ENCODE measurements at places on chromosomes 6 and 20.

DNA sequence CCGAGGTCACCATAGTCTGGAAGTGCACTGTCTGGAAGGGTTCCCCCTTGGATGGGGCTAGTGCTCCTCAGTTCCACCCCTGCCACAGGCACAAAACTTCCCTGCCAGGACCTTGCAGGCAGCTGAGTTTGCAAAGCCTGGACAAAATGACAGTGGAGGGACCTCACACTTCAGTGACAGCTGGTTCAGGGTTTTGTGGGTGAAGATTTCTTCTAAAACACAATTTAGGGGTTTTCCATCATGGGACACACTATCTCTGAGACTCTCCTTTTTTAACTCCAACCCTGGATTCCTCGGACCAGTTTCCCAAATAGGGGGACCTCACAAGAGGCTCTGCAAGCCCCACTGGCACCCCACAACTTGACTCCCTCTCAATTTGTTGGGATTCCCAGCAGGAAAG is 33.6 kb upstream of the PREX1 start:
- DNase-seq = no peak

- peak; percentile 99 for DNase-seq
Observed at GRCh38 chr6:149887343-149887742, 10.6 kb downstream of the RAET1E start.

- no peak for DNase-seq
Observed at GRCh38 chr6:359261-360035, 32.1 kb upstream of the IRF4 start.

DNA sequence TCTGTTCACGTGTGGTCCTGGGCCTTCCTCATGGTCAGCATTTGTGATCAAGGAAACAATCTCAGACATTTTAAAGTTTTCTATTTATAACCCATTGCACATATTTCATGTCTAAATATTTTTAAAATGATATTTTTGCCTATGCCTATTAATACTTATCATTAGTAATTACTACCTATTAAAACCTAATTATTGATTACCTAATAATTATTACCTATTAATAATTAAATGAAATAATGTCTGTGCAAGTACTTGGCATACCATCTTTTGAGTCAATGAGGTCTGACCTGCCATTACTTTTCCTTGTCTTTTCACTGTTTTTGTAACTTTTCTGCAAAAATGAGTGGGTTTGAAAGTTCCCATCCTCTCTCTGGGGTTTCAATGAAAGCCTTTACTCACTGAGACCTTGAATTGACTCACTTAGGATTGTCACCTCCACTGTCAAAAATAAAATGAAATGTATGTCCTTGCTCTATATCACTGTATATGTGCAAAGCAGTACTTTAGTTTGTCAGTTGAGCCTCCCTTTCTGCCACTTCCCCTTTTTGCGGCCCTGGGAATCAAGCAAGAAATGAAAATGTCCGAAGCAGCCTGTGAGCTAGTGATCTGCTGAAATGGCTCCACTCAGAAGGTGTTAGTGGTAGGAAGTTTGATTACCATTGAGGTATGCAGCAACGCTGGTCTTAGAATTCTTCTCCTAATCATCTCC is 87.8 kb downstream of the L3MBTL3 start:
- DNase-seq = no peak

- peak; percentile 48 for DNase-seq
Observed at GRCh38 chr20:58850693-58851174, at the start of gene GNAS-AS1. GNAS-AS1 (minus strand) TSS chr20:58850902.

Data from bronchial epithelial cell (primary cell).